ENCODE measurements at places on chromosomes 7 and 10.

GRCh38 chr10:59090817-59091622 lies 85.4 kb upstream of the PHYHIPL start:
- no peak for DNase-seq

- DNase-seq: no peak
Observed at GRCh38 chr10:80769700-80770160, 232.0 kb downstream of the SH2D4B start.

DNA sequence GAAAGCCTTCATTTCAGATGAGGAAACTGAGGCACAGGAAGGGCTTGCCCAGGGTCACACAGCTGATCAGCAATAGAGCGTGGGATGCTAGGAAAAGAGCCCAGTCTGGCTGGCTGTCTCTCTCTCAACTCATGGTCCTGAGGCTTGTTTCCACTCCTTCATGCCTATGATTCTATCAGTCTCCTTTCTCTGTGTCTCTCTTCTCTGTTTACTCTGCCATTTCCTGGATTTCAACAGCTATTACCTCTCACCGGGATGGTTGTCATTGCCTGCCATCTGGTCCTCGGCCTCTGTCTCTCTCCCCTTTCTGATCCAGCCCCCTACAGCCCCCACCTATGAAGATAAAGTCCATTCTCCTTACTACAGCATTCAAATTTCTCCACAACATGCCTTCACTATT lies 93.3 kb upstream of the AGBL3 start:
- DNase-seq: no peak

DNA sequence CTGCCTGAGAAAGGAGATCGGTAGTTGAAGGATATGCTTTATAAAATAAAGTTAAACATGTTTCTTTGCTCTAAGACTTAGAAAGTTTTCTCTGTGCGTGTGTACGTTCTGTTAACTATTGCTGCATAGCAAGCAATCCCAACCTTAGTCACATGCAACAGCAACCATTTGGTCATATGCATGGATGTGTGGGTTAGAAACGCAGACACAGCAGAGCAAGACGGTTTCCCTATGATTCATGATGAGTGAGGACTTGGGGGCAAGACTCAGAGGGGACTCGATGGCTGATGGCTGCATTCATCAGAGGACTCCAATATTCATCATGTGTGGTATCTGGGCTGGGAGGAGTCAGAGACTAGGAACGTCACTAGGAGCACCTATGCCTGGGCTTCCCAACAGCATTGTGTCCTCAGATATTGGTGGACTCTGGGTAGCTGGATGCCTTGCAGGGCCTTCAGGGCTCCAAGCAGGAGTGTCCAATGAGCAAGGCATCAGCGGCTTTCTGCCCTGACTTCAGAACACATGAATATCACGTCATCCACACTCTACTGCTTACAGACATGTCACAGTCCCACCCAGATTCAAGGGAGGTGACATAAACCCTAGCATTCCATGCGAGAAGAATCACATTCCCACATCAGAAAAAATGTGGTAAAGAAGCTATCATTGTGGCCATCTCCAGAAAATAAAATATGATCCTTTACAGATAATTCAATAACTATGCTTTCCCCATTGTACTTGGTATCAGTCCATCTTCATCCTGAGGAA lies 731.2 kb downstream of the TNS3 start:
- DNase-seq: no peak

DNA sequence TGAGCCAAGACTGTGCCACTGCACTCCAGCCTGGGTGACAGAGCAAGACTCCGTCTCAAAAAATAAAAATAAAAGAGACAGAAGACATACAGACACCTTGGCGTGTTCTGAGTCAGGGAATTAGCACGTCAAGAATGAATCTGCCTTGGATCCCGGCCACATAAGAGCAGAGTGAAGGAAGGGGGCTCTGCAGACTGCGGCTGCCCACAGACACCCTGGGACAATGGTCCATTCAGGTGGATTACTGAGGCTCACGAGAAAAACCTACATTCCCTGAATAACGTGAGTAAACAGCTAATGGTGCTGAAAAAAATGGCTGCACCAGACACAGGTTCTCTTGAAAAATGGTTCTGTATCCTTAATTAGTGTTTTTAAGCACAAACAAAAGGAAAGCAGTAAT lies 100.1 kb upstream of the FGFR2 start:
- no peak for DNase-seq

GRCh38 chr7:100106633-100107032 lies 5.2 kb downstream of the AP4M1 start:
- DNase-seq: no peak

GRCh38 chr10:69345890-69346474 lies 67.7 kb downstream of the HK1 start:
- no peak for DNase-seq

- DNase-seq: no peak
Observed at GRCh38 chr7:68269405-68269804, 1272.8 kb downstream of the TYW1 start.

DNA sequence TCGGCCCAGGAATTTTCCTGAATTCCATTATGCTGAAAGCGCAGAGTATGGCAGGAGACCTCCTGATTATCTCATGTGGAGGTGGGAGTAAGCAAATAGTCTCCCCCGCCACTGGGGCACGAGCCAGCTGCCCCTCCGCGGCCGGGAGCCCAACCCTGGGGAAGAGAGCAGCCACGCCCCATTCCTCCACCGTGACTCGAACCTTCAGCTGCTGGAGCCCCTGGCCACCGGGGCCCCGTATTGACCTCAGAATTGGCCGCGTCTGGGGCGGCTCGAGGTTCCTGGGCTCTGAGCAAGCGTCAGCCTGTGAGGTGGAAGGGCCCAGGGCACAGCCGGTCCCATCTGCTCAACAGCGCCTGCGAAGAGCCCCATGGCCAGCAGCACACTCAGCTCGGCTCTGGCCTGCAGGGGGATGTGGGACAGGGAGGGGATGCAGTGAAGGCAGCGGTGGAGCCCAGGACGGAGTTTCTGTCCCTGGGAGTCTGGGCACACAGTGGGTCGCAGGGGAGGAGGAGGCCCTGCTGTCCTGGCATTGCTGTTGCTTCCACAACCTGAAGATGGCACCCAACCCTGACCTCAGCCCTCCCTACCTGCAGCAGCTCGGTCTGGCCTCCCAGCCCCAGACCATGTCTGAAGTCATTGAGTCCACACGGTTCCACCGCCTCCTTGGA lies 97.8 kb downstream of the CHST15 start:
- peak; percentile 86 for DNase-seq

DNA sequence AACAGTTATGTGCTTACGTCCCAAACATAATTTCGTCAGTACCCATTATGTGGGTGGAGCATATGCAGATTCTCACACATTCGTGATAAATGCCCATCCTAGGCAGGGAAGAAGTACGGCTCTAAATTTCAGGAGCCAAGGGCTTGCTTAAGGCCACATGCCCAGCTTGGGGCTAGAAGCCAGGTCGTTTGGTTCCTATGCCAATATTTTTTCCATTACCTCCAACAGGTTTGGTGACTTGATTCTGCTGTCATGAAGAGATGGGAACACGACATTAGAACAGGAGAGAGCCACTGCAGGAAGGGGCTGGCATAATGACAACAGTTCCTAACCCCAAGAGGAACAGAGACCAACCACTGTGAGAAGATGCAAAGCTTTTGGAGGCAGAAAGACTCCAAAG lies 85.1 kb downstream of the HIPK2 start:
- no peak for DNase-seq

DNA sequence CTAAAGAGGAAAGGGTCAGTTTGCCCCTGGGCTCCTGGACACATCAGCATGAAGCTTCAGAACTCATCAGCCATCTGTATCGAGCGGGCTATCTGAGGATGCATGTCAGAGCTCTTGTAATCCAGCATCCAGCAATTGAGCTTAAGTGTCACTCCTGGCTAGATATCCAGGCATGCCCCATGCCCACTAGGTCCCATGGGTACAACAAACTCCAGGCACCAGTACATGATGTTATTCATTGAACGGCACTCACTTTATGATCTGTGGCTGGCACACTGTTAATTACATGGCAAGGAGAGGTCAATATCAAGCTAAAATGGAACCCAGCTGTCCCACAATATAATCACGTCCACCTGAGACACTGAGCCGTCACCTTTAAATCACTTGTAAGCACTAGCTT lies 274.2 kb downstream of the ELMO1 start:
- no peak for DNase-seq

DNA sequence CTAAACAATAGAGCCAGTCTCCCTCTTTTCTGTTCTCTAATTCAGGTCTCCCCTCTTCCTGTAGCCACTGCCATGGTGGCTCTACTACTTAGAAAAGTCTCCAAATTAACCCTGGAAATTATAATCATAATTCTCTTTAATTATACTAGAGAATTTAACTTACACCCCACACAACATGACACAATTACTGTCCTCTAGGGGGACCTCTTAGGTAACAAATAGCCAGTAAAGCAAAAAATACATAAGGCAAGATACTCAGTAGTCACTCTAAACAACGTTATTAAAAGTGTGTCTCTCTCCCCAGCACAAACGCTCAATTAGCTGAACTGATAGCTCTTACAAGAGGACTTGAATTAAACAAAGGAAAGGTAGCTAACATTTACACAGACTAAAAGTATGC lies 44.3 kb upstream of the ZNF107 start:
- DNase-seq: no peak

- no peak for DNase-seq
Observed at GRCh38 chr10:23529625-23530024, 90.8 kb downstream of the OTUD1 start.

DNA sequence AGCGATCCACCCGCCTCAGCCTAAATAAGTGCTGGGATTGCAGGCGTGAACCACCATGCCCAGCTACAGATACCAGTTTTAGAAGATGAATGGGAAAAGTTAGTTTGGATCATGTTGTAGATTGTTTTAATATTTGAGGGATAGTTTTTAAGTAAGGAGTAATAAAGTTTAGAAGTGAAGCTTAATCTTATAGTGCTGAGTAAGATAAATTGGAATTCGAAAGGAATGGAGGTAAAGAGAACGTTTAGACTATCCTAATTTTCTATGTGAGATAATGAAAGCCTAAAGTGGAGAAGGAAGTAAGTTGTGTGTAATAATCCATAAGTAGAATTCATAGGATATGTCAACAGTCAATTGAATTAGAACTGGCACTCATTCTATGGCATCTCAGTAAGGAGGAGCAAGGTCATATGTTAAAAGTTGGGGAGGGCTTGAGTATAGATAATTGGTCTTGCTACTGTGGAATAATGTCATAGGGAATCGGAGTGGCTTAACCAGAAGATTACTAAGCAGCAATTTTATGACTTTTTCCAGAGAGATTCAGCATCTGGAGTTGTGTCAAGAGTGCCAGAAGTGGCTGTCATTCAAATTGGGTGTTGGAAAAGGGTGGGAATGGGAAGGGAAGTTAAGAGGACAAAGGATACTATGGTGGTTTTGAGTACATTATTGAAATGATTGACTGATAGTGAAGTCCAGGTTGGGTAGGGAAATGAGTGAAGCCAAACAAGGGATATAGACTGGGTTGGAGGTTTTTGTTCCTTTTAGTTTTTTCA lies 12.1 kb downstream of the TAX1BP1 start:
- no peak for DNase-seq

GRCh38 chr10:62261666-62262065 lies 7.0 kb downstream of the RTKN2 start:
- no peak for DNase-seq

Measured in foreskin fibroblast (primary cell).